ENCODE measurements at places on chromosomes 2 and 18. TPM values are rescaled to one million over a fixed set of nuclear protein-coding genes. Genes with fewer than 3 reads are reported as not detected.

ITGA4 gene
- total RNA-seq: 2.5 TPM

DYSF gene
- 0.50 TPM for total RNA-seq

PPM1B gene
- total RNA-seq: 31.5 TPM

SLC38A11 gene
- not detected for total RNA-seq

NYAP2 gene
- not detected for total RNA-seq

PTPRN gene
- total RNA-seq: 1.1 TPM

Data from A549 treated with Mapracorat at 1 μM for 4 hours (cell line).